Thyroid gland (tissue), 4 donors: ENCODE measurements at places on chromosomes 11 and 22.

DNA sequence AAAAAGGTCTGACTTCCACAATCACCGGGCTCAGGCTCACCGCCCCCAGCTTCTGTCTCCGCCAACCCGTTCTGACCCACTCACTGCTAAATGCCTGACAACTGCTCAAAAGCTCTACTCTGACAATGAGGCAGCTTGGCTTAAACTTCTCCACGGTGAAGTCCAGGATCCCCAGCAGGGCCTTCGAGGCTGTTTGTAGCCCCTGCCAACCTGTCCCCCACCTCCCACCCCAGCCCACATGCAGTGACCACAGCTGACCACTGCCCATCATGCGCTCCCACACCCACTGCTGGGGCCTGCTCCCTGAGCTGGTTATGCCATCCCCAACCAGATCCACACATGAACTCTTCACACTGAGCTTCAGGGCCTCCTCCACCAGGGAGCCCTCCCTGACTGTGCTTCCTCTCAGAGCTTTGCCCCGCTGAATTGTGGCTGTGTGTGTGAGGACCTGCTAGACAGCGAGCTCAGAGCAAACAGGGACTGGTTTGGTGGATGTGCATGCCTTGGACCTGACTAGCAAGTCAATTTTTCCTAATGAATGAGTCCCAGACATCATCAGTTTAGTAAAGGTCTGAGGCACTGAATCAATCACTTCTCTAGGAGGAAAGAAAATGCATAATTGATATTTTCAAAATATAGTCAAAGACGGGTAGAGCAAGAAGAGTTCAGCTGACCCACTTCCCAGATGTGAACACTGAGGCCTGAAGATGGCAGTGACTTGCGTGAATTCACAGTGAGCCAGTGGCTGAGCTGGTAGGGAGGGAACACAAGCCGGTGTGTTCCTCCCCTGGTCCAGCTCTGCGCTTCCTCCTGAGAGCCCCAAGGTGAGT, 7.7 kb downstream of the LRRC32 start:
- DNase-seq: no peak

DNA sequence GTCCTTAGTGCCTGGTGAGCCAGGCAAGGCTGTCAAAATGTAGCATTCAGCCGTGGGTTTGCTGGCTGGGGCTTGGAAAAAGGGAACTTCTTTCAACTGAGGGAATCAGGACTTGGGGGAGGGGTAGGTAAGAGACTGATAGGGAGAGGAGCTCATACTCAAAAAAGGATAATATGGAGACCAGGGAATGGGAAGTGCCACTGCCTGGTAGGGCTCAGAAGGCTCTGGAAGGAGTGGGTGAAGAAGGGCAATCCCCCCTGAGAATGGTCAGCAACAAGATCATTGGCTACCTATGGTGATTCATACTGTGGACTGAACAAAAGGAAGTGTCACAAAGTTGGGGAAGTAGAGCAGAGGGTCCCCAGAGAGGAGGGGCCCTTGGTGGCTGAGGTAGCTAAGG, 1.9 kb downstream of the CNGA4 start:
- no peak for DNase-seq

- DNase-seq: peak; percentile 0
These were observed 14.8 kb upstream of the P2RY2 start for GRCh38 chr11:73203322-73203721.

DNA sequence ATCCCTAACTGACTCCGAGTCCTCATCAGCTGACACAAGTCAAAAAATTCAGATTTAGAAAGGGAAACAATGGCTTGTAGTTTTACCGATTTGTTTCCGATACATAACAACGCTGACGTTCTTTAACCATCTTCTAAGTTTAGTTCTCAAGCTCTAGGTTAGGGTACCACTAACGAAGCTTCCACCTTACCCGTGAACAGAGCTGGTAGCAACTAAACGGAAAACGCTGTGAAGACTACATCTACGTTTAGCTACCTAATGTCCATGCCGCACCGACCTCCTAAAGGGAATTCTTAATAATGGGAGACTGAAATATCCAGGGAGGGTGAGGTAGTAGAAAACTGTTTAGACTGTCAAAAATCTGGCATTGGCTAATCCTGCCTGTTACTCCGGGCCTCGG, 1.0 kb downstream of the NUP98 start:
- no peak for DNase-seq

DNA sequence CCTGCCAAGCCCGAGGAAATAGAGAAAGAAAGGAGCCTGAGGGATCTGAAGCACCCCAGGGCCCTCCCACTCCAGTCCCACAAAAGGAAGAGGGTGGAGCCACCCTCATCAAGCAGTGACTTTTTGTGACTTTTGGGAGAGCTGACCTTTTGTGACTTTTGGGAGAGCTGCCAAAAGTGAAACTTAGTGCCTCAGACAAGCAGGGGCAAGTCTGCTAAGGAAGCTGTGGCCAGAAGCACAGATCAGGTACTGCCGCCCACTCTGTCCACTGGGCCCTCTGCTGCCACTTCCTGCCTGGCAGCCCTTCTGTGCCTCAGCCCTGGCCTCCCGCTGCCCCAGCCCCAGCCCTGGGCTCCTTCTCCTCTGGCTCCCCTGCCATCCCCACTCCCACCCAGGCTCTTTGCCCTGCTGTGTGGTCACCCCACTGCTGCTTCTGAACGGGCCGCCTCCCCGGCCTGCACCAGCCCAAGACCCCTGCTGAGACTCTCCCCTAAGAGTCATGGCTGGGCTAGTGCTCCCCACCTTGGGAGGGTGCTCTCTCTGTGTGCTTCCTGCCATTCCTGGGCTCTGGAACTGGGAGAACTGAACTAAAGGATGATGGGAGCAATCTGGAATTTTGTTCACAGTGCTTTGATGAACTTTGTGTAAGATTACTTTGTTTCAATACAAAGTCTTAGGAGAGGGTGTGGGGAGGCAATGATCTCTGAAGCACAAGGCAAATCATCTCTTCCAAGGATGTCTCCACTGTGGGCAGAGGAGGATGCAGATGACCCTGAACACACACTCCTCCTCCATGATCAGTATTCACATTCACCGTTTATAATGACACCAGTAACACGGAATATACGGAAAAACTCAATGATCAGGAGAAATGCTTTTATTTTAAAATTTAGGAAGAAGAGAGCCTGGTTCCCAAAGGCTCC, at the start of gene APOBEC3H:
APOBEC3H (plus strand) TSS at position 147 of the 923 bp plus-strand sequence. CDS start 3,035 bp downstream, outside the sequence.
- peak; percentile 21 for DNase-seq

- no peak for DNase-seq
These were observed 508.2 kb downstream of the METTL15 start for GRCh38 chr11:28616160-28616965.

DNA sequence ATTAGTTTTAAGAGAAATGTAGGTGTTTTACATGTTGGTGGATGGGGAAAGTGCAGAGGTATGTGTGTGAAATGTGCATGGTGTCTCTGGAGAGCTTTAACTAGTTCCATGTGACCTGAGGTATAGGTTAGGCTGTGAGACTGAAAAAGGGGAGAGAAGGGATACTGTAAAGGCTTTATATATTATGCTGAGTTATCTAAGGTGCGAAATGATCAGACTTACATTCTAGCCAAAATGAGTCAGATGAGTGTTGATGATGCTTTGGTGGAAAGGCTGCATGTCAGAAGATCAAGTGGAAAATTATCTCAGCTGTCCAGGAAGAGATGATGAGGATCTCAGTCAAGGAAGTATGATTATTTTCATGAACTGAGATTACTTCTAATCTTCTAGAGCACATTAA, 15.8 kb downstream of the ACAT1 start:
- DNase-seq: no peak

GRCh38 chr22:30969532-30970355, 679 bp downstream of the TUG1 start:
- peak; percentile 25 for DNase-seq

GRCh38 chr22:41991111-41991510, 7.5 kb upstream of the WBP2NL start:
- DNase-seq: no peak

DNA sequence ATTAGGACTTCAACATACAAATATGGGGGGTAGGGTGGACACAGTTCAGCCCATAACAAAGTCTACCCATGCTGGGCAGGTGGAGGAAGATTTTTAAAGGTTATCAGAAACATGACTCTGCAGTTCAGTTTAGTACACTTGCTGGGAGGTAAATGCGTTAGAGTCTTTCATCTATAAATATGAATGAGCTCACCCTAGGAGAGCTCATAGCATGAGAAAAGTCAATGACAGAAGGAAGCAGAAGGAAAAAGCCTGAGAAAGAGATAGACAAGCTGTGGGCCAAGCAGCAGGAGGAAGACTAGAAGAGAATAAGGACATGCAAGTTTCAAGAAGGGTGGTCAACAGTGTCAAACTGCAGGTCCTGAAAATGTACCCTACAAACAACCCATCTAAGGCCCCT, 27.0 kb upstream of the FSHB start:
- no peak for DNase-seq

DNA sequence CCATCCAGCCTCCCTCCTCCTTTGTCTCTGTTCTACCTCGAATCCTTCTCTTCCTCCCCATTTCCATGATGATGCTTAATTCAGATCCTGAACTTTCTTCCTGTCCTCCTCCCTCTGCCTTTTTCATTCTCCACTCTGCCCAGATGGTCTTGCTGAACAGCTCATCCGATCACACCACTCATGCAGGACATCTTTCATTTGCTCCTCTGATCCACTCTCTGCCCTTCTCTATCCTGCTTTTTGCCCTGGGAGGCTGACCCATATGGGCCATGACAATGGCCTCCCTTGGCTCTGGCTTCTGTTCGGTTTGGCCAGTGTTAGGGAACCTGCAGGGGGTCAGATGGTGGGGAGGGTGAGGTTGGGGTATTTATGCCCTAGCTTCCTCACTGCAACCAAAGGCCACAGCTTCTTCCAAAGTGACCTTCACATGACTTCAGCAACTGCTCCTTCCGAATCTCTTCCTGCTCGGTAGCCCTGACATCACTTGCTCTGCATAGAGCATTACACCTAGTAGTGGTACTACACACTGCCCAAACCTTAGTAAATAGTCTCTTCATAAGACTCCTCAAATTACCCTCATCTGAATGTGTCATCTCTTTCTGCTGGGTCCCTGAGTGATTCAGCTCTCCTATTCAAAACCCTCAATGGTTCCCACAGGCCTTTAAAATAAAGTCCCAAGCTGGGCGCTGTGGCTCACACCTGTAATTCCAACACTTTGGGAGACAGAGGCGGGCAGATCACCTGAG, 32.7 kb upstream of the MICAL2 start:
- DNase-seq: no peak

DNA sequence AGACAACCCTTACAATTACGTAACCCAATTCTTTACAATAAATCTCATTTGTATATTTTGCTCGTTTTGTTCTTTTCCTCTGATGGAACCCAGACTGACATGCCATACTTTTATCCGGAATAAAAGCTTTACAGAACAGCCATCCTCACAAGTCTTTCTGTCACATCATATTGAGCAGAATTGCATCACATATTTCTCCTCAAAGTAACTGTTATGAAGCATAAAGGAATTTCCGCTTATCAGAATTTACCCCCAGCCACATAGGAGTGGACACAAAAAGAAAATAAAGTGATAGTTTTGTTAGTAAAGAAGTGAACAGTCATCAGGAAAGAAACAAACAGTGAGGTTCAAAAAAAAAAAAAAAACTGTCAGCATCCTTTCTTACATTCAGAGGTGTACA, 539.5 kb upstream of the LUZP2 start:
- DNase-seq: no peak

DNA sequence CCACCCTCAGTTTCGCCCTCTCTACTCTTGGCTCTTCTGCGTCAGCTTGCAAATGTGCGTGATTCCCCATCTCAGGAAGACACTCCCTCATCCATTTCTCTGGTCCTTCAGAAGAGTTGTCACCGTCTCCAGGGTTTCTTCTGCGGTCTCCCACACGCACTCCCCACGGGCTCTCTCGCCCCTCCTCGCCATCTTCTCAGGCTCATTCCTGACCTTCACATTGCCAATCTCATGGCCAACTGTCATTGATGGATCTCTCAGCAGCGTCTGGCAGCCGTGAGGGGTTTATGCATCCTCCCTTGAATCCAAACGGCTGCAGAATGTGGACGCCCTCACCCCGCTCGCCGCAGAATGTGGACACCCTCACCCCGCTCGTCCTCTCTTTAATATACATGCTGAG, 10.5 kb downstream of the SYNGR1 start:
- DNase-seq: no peak

- no peak for DNase-seq
These were observed 290.7 kb upstream of the MPPED2 start for GRCh38 chr11:30876663-30877396.

- peak; percentile 29 for DNase-seq
These were observed 258.3 kb downstream of the LRRC4C start for GRCh38 chr11:41201156-41201555.

DNA sequence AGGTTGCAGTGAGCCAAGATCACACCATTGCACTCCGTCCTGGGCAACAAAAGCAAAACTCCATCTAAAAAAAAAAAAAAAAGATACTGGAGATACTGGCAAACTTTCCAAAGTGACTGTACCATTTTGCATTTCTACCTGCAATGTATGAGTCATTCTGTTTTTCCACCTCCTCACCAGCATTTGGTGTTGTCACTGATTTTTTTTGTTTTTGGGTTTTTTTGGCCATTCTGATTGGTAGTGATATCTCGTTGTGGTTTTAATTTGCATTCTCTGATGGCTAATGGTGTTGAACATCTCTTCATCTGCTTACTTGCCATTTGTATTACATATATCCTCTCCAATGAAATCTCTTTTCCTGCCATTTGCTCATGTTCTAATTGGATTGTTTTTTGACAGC, 12.0 kb upstream of the RBX1 start:
- no peak for DNase-seq

DNA sequence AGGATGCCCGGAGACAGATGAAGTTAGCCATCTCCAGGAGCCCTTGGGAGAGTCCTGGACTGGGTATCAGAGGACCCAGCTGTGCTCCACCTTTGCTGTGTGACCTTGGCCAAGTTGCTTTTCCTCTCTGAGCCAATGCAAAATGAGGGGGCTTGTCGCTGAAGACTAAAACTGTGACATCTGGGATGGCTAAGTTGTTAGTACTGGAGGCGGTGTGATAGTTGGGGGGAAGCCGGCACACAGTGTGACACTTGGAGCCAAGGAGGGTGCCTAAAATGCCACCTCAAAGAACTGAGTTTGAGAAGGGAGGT, 481 bp downstream of the INPP5J start:
- DNase-seq: no peak

DNA sequence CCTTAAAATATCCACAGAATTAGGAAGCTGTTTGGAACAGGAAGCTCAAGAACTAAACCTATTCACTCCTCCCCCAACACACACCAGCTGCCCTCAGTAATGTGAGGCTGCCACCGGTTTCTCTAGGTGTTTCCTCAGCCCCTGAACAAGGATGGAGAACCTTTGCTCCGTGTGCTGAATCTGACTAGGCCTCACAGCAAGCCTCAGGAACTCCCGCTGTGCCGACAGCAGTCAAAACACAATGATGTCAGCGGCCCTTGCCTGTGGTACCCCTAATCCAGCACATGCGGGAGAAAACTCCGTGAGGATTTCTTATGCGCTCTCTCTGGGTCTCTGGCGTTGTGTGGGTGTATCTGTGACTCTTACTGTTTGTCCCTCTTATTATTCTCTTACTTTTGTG, 153.3 kb downstream of the EFCAB6 start:
- DNase-seq: no peak

GRCh38 chr22:29459773-29460172, 20.2 kb upstream of the NEFH start:
- no peak for DNase-seq
